ENCODE measurements at places on chromosomes 3 and 15. TPM values are rescaled to one million over a fixed set of nuclear protein-coding genes. Genes with fewer than 3 reads are reported as not detected.

The OSTN gene
- total RNA-seq = 0.54 TPM

The GPR160 gene
- 3.9 TPM for total RNA-seq

The UBA3 gene
- 82.3 TPM for total RNA-seq

- DNase-seq = no peak
Observed at GRCh38 chr3:36957862-36958686, 13.2 kb upstream of the TRANK1 start.

DNA sequence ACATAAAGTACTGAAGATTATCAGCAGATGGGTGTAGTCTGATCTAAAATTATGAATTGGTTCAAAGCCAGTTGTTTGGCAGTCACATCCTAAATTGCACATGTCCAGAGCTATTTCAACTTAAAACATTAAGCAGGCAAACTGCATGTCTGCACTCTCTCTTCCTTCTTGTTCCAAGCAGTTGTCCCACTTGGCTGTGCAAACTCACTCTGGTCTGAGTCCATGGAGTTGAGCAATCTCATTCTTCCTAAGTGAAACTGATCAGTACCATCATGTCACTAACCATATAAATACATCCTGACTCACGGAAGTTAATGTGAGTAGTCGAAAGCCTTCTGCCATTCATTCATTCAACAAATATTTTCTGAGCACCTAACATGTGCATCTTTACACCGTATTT lies 353.0 kb downstream of the ROBO1 start:
- DNase-seq = no peak

DNA sequence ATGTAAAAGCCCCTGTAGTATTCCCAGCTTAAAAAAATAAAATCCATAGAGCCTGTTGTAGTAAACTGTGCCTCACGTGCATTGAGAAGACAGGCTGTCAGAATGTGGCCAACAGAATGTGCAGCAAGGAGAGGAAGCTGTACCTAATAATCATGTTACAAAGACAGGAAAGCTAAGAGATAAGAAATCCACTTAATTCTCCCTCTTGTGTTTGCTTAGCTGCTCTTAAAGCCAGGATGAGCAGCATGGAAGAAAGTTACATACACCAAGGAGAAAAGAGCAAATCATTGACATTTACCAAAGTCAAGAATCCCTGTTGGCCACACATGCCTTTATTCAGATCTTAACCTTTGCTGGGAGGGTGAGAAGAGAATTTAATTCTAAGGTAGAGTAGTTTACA lies 85.9 kb downstream of the TNIK start:
- DNase-seq = no peak

DNA sequence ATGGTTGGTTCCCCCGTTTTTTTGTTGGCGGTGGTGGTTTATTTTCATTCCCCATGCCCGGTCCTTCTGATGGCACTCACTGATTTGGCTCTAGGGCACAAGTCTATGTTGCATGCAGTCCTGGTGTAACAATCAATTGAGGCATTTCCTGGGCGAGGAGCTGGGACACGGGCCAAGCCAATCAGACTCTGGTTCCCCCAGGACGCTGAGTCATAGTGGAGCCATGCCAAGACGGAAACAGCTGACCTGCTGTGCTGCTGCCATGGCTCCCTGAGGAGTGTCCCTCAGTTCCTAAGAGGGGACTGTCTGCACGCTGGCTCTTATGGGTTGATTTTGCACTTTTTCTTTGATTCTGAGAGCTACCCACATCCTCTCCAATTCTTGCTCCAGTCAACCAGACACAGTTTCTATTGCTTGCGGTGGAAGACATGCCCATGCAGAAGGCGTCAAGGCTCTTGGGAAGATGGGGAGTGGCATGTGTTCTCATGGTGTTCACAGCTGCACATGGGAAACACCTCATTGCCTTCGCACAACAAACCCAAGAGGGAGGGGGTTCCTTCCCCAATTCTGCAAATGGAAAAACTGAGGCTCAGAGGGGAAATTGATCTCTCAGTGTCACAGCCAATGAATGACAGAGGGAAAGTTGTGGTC lies 28.3 kb upstream of the ALDH1L1 start:
- DNase-seq = no peak

- DNase-seq = no peak
Observed at GRCh38 chr3:190044142-190044541, 76.6 kb downstream of the P3H2 start.

DNA sequence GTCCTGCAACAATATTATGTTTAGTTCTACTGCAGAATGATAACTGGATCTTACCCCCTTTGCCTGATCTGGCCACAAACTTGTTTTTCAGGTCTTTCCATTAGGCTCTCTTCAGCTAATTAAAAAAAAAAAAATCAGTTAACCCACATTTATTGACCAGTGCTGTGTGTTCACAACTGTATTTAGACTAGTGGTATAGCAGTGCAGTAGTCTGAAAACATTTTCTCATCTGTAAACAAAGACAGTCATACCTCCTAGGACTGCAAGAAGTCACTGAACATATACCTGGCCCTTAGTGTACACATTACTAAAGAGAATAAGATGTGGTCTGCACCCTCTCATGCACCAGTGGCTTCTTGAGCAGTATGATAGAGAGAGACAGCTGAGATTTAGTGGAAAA lies 22.5 kb downstream of the LPP start:
- no peak for DNase-seq

DNA sequence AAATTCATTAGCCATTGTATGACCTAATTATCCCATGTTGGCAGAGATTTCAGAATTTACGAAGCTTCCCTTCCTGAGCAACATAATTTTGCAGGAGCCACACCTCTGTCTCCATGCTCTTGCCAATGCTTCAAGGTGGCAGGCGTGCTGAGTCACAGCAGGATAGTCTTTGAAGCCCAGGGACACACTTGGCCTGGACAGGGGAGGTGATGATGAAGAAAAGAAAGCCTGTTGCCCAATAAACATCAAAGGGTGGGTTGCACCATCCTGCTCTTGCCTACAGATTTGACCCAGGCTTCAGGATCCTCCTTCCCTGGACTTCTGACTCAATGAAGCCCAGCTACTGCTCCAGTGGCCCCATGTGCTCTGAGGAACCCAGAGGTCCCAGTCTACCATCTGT lies 117.1 kb downstream of the MINAR1 start:
- no peak for DNase-seq

DNA sequence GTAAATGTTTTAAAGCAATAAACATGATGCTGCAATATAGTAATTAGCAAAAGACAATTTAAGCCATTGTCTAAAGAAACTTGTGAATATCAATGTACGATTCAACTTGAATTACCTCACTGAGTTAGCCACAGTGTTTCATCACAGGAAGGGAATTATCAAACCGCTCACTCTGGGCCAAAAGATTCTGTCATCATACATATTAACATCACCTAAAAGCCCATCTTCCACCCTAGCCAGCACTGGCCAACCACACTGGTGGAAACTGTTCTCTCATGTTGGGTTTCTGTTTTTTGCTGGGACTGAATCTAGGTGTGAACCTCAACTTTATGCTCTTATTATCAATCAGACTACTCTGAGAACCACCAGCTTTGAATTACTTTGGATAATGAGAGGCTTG lies 497.7 kb upstream of the THBS1 start:
- no peak for DNase-seq

DNA sequence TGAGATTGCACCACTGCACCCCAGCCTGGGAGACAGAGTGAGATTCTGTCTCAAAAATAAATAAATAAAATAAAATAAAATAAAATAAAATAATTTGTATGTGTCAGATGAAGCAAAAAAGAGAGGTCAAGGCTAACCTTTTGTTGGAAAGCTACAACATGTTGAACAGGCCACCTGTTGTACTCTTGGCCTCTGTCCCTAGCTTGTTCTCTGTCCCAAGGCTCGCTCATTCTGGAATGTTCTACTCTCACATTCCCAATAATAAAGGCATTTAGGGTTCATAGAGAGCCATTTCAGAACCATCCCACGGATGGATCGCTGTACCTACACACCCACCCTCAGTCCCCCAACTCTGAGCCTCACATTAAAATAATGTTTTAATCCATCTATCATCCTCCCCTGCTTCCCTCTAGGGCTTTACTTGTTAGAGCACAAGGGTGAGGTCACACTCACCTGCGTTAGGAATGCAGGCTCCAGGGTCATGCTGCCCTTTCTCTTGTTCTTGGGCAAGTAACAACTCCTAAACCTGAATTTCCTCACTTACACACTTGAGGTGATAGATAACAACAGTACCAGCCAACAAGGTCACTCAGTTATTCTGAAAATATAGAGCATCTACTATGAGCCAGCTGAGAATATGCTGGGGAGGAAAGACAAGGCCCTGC lies 24.9 kb upstream of the KCTD6 start:
- no peak for DNase-seq

GRCh38 chr3:16357186-16358121 lies 92.4 kb downstream of the OXNAD1 start:
- DNase-seq = no peak

- DNase-seq = no peak
Observed at GRCh38 chr3:25103391-25103790, 324.7 kb upstream of the RARB start.

DNA sequence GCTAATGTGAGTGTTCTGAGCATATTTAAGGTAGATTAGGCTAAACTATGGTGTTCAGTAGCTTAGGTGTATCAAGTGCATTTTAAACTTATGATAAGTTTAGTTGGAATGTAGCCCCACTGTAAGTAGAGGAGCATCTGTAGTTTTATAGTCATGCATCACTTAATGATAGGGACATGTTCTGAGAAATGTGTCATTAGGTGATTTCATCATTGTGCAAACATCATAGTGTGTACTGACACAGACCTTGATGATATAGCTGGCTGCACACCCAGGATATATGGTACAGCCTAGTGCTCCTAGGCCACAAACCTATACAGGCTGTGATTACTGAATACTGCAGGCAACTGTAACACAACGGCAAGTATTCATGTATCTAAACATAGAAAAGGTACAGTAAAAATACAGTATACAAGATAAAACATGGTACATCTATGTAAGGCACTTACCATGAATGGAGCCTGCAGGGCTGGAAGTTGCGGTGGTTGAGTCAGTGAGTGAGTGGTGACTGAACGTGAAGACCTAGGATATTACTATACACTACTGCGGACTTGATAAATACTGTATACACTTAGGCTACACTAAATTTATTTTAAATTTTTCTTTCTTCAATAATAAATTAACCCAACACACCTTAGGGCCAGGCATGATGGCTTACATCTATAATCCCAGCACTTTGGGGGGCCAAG lies 17.9 kb downstream of the DNAH1 start:
- no peak for DNase-seq

GRCh38 chr3:143970773-143971358 lies 757 bp upstream of the DIPK2A start:
- DNase-seq = peak; percentile 39

DNA sequence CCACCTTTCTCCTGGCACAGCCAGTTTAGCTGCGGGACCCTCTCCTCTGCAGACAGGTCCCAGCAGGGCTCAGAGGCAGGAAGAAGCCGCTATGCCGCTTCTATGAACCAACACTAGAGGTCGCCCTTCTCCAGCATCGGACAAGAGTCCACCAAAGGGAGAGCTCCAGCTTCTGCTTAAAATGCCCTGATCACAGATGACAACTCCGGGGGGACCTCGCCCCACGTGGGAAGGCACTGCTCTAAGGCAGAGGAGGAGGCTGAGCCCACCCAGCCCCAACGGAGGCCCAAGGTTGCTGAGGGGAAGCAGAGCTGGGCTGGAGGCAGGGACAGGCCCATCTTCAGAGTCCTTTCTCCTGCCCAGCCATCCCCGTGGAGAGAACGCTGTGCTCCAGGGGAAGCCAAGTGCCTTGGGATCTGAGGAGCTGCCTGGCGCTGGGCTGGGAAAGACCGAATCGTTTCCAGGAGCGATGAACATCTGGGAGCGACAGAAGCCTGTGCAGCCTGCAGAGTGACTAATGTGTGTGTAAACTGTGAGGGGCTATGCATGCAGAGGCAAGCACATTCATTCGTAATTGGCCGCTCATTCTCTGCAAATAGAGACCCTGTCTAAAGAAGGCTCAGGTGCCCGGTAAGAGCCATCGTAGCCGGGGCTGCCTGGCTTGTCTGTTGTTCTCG lies 43.5 kb upstream of the BDH1 start:
- DNase-seq = peak; percentile 89
